ENCODE measurements at places on chromosomes 2 and 18.

- no peak for DNase-seq
Measured at GRCh38 chr2:202790676-202791075, 80.9 kb downstream of the ICA1L start.

GRCh38 chr18:62634458-62634857 lies 80.9 kb upstream of the PHLPP1 start:
- no peak for DNase-seq

GRCh38 chr2:135066710-135067109 lies 14.6 kb downstream of the RAB3GAP1 start:
- DNase-seq: no peak

DNA sequence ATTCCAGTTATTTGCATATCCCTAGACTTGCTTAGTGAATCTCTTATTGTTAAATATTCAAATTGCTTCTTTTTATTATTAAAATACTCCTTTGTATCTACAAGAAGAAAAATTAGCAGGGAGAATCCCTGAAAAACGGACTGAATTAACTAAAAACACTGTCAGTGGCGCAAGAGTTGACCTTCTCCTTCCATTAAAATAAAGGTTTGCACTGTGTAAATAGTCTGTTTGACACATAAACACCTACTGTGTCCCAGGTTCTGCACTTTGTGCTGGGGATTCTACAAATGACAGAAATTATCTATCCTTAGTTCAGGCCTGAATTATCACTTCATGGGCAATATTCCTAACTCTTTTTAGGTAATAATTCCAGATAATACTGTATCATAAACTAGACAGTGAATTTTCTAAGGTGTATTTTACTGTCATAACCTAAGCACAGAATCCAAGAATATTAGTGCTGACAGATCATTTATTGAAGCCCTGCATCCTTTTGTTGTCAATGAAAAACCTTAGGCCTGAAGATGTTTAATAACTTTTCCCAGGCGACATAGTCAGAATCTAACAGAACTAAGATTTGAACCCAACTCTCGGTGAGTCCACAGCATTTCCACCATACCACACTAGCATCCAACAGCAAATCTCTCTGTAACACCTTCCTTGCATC lies 17.0 kb upstream of the BMP10 start:
- DNase-seq: no peak

DNA sequence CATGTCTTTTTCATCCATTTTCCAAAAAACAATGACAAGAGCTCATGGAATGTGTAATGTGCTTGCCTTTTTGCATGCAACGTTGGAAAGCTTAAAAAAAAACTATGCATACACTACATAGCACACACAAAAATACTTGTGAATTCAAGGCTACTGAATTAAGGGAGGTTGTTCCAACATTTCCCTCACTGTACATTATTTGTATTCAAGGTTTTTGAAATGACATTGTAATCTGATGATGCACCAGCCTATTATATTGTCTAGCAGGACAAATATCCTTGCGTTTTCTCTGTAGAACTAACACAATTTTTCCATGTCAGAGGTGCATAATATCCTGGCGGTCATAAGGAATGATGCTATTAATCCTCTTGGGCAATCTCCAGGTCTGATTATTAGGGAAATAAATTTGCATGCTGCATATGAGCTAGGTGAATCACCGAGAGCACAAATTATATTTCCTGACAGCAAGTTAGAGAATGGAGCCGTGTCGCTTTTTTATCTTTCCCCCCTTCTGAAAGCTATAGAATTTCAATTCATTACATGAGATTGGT lies 836.9 kb upstream of the FANCL start:
- no peak for DNase-seq

DNA sequence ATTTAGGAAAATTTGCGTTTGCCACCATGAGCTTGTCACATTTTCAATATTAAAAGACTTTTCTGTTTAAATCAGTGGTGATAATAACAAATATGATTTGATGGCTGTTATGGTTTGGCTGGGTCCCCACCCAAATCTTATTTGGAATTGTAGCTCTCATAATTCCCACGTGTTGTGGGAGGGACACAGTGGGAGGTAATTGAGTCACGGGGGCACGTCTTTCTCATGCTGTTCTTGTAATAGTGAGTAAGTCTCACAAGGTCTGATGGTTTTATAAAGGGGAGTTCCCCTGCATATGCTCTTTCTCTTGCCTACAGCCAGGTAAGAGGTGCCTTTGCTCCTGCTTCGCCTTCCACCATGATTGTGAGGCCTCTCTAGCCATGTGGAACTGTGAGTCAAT lies 83.4 kb upstream of the RGPD4 start:
- no peak for DNase-seq

DNA sequence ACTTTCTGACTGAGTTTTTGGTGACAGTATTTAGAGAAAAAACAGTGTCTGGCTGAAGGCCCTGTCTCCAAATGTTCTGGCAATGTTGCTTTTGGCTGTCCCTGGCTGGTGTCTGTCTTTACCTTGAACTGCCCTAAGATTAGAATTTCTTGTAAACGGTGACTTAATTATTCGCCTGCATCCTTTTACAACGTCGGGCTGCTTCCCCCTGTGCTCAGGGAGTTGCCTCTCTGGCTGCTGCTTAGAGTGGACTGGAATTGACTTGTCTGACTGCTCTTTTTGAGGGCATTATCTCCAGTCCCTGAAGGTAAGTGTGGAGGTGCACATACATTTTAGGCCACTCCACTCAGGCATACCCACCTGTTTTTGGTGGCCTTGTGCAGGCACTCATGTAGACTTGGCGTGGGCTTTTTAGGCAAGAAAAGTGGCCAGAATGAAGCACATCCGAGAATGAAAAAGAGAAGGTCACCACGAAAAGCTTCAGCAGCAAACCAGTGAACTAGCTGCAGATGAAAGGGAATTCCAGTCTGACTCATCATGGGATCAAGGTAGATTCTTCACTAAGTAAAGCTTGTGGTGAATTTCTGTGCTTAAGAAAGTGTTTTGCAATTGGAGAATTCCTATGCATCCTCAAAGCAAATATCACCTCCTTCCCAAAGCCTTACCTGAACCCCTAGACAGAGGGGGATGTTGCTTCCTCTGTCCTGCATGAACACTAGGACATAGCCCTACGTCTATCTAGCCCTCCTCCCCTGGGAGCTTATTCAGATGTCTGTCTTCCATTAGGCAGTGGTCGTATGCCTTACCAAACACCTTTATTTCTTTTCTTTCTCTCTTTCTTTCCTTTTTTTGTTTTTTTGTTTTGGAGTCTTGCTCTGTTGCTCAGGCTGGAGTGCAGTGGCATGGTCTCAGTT lies 230.3 kb upstream of the TRIB2 start:
- DNase-seq: no peak

- DNase-seq: no peak
Measured at GRCh38 chr18:50879302-50880118, 592 bp downstream of the ME2 start.

DNA sequence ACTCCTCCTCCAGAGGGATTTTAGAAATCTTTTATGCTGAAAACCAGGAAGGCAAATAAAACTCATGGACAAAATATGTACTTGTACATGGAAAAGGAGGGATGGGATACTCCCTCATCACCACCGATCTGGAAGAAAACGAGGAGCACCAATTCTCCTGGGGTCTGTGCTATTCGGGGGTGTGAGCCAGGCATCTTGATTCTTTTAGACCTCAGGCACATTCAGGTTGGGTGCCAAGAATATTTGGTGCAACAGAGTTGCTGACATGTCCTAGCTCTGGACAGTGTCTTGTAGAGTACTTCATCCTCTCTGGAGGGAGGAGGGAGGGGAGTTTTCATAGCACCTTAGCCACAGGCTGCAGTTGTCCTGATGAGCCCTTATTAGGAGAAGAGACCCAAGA lies 163.0 kb downstream of the PRKCE start:
- DNase-seq: no peak

- no peak for DNase-seq
Measured at GRCh38 chr18:5073026-5073944, 123.8 kb downstream of the AKAIN1 start.

DNA sequence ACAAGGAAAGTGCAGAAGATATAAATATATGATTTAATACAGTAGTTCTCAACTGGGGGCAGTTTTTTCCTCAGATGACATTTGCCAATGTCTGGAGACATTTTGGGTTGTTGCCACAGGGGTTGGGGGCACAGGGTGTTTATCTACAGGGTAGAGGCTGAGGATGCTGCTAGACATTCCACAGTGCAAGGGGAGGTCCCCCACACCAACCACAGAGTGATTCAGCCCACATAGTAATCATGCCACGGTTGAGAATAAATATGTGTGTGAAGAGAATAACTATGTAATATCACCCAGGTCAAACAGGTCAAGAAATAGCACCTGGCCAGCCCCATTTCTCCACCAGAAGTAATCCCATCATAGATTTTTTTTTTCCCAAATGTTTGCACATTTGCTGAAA lies 17.9 kb downstream of the DYSF start:
- no peak for DNase-seq

DNA sequence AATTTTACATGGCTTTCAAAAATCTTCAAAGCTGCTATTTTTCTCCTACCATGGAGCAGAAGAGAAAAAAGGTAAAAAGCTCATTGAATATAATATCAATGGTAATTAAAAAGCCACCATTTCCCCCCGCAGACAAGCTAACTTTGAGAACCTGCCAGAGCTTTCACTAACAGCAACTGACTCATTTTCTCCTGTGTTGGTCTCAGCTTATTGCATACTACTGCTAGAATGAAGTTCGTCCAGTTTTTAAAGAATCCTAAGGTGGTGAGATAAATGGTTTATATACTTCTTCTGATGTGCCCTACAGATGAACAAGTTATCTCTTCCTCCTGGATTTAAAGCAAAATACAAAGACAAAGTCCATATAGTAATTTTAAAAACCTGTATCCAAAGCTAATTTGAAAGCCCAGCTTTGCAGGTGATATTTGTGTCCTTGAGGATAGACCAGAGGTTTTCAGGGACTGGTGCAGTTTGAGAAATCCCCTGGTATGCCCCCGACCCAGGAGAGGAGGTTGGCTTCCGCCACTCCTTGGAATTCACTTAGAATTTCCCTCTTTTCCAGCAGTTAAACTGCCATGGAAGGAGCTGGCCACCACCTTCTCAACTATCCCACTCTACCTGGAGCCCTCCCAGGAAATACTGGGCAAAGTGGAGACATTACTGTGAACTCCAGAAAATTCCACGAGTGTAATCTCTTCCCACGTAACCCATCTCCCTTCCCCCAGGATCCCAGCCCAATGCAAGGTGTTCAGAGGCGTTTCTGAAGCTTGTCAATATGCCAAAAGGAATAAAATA lies 17.5 kb downstream of the YPEL5 start:
- DNase-seq: no peak

- no peak for DNase-seq
Measured at GRCh38 chr18:74488864-74489263, 7.3 kb upstream of the CNDP2 start.

DNA sequence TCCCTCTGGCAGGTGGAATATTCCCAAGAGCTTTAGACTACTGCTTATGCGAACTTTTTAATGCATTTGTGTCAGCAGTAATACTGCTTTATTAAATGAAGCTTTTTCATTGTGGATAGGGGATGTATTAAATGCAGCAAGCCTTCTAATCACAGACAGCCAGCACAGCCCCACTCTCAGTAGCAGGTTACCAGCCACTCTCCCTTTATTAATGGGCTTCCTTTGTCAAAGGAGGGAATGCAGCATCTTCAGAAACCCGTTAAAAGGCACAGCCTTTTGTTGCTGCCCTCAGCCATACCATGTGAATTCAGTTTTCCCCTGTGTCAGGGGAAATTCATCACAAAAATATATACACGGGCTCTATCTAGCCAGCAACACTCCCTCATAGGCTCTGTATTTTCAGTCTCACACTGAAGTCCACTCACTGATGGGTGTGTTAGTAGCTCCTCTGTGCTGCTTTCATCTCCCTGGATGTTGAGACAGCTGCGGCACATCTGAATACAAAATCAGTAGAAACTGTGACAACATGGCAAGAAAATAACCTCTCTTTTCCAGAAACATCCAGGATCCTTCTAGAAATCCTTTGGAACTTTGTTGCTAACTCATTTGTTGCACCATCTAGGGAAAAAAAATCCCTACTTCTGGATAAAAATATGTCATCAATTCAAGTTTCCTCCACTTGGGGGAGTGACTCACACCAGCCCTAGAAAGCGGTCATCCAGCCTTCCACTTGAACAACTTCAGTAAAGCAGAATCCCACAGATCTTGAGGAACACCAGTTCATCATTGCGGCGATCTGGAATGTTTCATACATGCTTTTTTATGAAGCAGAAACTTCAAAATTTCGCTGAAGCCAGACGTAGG lies 48.4 kb downstream of the LRRTM1 start:
- no peak for DNase-seq

DNA sequence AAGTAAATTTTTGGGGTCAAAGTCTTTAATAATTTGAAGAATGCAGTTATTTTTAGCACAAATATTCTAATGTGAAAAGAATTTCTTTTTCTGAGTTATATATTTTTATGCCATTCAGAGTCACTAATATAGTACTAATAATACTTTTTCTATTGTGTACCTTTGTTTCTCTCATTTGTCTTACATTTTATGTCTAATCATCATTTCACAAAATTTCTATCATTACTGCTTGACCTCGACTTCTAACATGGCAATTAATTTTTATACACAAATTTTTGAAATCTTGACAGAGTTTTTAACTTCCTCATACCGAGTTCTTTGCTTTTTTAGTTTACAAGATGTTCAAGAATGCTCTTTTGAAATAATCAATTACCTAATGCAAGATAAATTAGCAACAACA lies 8.4 kb upstream of the CPS1 start:
- no peak for DNase-seq

DNA sequence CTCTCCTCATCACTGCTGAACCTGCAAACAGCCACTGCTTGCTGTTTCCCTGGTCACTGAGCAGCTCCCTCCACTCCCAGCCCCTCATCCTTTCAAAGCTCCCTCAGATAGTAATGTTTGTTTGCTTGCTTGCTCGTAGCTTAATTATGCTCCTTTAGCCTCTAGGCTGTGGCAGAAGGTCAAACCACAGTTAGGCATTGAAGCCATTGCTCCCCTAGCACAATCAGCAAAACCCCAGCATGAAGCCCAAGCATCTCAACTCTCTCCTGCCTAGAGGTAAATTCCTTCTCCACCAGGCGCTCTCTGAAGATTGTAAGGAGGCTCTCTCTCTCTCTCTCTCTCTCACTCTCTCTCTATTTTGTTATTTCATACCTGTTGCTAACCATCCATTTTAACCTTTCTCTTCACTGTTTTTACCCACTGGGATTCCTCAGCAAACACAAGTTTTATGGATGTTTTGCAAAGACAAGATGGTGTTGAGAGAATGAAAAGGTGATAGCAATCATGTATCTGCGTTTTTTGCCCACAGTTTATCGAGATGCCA lies 135.9 kb upstream of the HNRNPA3 start:
- DNase-seq: no peak

- DNase-seq: no peak
Measured at GRCh38 chr2:223230352-223230751, 178.4 kb downstream of the KCNE4 start.

GRCh38 chr2:143736904-143737303 lies 607.7 kb downstream of the ARHGAP15 start:
- no peak for DNase-seq

GRCh38 chr2:97714950-97715652 lies 1.7 kb downstream of the ZAP70 start:
- no peak for DNase-seq
